Activated naive CD4-positive, alpha-beta T cell treated with anti-CD3 and anti-CD28 coated beads for 36 hours (primary cell): ENCODE measurements at places on chromosomes 16 and 17.
A peak's percentile ranks its signal among the peaks of the same experiment; 100 is the strongest.

DNA sequence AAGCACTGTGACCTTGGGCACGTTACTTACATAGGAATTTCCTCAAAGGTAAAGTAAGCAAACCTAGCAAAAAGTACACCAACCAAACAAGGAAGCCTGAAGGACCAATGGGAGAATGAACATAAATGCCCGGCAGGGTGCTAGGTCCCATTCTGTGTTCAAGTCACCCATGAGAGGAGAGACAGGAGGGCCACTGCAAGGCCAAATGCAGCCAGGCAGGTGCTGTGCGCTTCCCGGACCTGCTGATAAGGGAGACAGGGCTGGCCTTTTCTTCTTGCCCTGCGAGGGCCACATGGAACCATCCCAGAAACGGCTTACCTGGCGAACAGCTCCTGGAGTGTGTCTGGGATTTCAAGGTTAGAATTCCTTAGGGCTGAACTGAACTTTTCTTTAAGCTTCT is 69.0 kb downstream of the GTF3C1 start:
- no peak for DNase-seq

DNA sequence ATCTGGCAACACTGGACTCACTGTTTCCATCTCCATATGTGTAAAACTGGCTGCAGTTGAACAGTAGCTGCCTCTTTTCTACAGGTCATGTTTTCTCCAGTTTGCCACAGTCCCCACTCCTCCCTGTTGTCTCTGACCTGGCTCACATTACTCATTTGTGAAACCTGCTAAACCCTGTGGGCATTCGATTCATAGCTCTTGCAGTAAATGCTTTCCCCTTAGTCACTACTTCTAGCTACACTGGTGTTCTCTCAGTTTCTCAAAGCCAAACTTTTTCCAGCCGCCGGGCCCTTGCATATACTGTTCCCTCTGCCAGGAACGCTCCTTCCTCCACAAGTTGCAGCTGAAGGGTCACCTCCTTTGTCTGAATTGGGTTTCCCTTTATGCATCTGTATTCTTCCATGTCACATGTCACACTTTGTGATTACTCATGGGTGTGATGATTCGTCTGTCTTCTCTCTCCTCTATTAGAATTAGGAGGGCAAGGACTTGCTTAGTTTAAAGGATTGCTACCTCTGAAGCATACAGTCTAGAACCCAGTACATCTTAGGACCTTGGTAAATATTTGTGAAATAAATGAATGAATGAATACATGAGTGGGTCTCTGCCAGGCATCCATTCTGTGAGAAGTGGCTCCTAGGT is 15.0 kb upstream of the MT4 start:
- peak; percentile 30 for DNase-seq

- DNase-seq: no peak
Observed at GRCh38 chr17:59743842-59744241, 36.4 kb downstream of the VMP1 start.

- DNase-seq: peak; percentile 62
Observed at GRCh38 chr17:7523033-7523432, 25.8 kb upstream of the TNFSF12 start.

GRCh38 chr16:60739737-60740683 is 1296.2 kb downstream of the CDH8 start:
- DNase-seq: no peak

DNA sequence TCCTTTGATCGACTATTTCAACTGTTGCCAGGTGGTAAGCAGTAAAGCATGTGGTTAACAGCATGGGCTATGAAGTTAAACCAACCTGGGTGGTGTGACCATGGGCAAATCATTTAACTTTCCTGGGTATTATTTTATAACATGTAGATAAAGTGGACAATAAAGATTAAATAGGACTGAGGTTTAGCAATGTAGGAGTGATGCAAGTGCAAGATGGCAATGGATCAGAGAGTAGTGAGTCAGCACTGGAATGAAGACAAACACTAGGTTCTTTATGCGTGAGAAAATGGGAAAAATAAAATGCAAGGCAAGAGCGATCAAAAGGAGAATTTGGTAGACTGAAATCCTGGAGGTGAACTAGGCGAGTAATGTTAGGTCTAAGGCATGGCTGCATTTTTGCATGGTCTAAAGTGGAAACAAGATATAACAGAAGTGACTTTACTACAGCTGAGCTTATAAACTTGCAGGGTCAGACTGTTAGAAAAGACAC is 222.4 kb upstream of the AXIN2 start:
- no peak for DNase-seq

DNA sequence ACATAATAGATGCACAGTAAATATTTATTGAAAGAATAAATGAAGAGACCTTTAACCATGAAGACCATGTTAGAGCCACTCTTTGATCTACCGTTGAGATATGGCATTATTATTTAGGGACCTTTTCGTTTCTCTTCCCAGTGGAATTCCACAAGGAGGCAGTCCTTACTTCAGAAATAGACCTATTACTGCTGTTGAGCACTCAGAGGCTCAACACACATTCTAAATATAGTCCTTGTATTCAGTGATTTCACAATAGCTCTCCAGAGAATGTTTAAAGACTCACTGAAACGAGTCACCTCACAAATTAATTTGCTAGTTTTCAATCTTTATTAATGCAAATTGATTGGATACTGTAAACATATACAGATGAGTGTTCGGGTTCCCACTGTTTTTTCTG is 603.8 kb downstream of the CDH8 start:
- no peak for DNase-seq

DNA sequence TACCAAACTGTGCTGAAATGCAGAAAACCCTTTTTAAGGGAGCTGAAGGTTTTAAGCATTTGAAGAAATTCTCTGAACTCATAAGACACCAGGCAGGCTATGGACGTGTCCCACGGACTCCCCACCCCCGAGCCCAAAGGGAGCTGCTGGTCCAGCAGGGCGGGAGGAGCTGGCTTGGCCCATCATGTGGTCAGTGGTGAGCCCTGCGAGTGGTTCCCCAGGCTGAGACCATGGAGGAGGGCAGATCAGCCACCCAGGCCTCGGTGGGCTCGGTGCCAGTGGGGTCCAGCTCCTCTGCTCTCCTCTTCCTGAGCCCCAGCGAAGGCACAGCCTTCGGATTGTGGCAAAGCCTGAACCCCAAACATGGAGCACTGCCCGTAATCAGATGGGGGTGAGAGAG is 27.0 kb downstream of the LGALS3BP start:
- DNase-seq: no peak

- DNase-seq: no peak
Observed at GRCh38 chr17:12568358-12569251, 97.1 kb upstream of the MYOCD start.

DNA sequence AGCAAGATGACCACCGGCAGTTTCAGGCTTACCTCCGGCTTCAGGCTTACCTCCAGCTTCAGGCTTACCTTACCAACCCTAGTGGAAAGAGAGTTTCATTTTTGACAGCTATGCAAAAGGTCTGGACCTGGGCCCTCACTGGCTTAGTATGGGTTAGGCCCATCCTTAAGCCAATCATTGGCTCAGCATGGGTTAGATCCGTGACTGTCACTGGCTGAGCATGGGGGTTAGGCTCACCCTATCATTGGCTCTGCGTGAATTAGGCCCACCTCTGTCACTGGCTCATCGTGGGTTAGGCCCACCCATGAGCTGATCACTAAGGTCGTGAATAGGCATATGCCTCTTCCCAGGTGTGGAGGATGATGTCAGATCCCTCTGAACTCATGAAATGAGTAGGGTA is 8.1 kb downstream of the NDE1 start:
- no peak for DNase-seq

GRCh38 chr17:7328840-7329373 is at the start of gene NEURL4:
TSS of gene NEURL4 (minus strand) at chr17:7329335. CDS start at chr17:7329312, 23 bp downstream.
- peak; percentile 31 for DNase-seq

GRCh38 chr17:63646488-63646806 is 24.2 kb downstream of the MAP3K3 start:
- DNase-seq: no peak

- DNase-seq: no peak
Observed at GRCh38 chr17:79137789-79138165, 63.2 kb downstream of the ENGASE start.

GRCh38 chr16:15897121-15897780 is 8.8 kb upstream of the CEP20 start:
- no peak for DNase-seq
